Stimulated activated CD4-positive, alpha-beta T cell treated with anti-CD3 and anti-CD28 coated beads, Interleukin-2, amount 100 ng/mL, for 24 hours (primary cell): ENCODE measurements at places on chromosomes 3 and 15.
A peak's percentile ranks its signal among the peaks of the same experiment; 100 is the strongest.

DNA sequence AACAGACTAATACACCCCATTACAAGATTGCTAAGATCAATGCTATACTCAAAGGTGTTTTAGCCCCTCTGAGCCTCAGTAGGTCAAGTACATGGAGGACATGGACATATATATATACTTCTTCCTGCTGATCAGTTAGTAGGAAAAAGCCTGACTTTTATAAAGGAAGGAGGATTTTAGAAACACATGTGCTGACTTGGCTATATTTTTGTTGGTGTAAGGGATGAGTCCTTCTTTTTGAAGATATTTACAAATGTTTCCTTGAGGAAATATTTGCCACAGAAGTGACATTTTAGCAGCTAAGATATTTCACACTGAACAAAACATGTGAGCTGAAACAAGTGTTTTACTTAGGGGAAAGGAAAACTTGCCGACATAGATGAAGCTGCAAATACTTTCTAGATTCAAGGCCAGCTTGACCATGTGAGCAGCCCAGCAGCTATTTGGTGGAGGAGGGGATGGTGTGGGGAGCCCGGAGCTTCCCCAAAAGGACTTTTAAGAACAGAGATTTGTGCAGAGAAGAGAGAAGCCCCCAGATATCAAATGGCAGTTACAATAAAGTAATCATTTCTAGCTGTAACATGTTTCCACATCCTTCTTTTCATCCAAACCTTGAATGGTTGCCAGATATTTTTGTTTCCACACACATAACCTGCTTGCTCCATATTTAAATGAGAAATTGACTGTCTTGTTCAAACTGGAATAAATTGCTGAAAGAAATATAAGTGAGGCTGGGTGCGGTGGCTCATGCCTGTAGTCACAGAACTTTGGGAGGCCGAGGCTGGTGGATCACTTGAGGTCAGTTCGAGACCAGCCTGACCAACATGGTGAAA is 111.7 kb upstream of the NR2F2 start:
- DNase-seq: no peak

GRCh38 chr3:141308588-141309218 is 59.6 kb upstream of the ZBTB38 start:
- no peak for DNase-seq

DNA sequence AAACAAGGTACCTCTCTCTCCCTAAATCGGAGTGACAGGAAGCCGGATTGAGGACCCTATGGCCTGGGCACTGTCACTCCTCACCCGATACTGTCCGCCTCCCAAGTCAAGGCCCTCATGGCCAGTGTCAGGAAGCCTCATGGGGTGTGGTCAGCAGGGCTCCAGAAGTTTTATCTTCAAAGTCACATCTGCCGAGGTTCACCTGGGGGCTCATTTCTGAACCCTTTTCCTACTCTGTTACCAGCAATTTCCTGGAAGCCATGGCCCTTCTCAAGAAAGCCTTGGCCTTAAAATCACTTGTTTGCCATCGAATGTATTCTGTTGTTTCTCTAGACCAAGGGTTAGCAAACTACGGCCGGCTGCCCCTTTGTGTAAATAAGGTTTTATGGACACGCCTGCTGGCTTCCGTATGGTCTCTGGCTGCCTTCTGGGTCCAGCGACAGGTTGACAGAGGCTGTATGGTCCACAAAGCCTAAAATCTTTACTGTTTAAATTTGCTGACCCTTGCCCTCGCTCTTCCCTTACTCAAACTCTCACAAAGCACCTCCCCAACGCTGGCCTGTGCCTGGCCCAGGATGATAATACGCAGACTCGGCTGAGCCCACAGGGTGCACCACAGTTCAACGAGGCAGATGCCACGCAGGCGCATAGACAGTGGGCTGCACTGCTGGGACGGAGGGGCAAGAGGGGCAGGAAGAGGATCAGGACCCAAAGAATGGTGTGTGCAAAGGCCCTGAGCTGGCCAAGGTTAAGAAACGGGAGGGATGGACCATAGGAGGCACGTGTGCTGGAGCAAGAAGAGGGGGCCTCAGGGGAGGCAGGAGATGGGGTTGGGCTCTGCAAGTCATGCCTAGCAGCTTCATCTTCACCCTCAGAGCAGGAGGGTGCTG is 24.7 kb upstream of the DUSP7 start:
- no peak for DNase-seq

GRCh38 chr15:74573987-74574386 is 33.0 kb downstream of the ARID3B start:
- DNase-seq: no peak

DNA sequence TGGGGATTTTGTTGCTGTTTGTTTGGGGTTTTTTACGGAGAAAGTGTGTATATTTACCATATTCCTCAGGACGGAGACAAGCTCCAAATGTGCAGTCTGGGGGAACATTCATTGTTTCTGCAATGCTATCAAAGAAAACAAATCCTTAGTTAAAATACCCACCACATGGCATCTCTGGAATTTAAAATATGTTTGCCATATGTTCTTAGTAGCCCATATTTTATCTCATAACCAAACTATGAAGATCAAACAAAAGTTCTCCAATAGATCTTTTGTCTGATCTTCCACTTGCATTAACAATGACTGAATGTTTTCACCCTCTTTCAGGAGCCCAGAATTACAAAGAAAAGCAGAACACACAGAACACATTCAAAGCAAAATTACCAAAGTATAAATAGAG is 35.3 kb downstream of the EFHB start:
- no peak for DNase-seq

DNA sequence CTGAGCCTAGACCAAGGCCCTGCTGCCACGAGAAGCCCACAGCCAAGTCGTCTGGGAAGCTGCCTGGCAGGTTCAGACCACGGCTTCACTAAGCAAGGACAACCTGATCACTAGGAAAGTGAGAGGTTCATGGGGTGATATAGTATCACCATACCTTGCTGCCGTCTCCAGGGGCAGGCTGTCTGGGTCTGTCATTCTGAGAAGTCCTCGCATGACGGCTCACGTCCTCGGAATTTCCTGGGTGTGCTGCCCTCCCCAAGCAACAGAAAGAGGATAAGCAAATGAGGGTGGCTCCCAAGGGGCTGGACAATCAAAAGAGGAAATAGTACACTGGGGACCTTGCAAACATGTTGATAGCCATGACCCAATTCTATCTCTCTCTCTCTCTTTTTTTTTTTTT is 207.4 kb upstream of the IGF1R start:
- no peak for DNase-seq

DNA sequence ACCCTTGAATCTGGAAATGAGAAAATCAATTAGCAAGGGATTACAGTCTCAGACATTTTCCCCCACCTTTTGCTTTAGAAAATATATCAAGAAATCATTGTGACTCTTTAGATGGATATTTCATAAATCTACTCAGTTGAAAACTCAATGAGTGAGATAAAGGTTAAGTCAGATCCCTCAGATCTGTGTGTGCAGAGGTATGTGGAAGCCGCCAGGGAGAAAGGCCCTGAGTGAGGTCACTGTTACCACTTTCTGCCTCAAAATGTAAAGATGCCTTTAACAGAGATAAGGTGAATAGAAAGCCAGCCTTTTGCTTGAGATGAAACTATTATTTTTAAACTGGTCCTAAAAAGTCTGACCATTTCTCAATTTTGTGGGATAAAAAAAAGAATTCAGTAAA is 225.6 kb upstream of the HES1 start:
- DNase-seq: no peak

DNA sequence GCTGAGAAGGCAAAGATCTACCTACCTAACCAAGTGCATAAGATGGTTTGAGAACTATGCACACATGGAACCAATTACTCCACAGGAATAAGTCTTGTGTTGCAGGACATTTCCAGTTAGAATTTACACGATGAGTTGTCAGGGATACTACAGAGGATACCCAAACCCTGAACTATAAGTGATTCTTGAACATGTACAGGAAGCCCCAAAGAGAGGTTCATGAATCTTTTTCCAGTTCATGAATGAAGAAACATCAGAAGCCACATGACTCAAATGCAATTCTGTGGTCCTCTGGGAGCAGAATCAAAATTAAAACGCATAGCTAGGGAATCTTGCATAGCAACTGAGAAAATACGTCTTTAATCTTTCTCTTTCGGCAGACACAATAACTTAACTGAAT is 114.1 kb upstream of the LMCD1 start:
- no peak for DNase-seq

DNA sequence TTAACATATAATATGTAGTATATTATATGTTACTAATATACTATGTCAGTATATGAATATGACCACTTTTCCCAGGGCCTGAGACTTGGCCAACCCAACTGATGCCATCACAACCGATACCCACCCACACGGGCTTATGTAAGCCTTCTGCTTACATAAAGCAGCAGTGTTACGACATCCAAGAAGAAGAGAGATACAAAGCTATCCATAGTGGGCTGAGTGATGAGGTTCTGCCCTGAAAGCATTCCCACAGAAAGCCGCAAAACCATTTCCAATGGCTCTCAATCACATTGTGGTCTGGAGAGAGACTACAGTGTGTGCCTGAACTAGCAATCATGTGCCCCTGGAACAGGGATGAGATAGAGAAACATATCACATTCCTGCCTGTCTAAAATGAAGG is 177.9 kb downstream of the PLOD2 start:
- DNase-seq: no peak

GRCh38 chr3:101266566-101266965 is 53.8 kb downstream of the IMPG2 start:
- DNase-seq: no peak

DNA sequence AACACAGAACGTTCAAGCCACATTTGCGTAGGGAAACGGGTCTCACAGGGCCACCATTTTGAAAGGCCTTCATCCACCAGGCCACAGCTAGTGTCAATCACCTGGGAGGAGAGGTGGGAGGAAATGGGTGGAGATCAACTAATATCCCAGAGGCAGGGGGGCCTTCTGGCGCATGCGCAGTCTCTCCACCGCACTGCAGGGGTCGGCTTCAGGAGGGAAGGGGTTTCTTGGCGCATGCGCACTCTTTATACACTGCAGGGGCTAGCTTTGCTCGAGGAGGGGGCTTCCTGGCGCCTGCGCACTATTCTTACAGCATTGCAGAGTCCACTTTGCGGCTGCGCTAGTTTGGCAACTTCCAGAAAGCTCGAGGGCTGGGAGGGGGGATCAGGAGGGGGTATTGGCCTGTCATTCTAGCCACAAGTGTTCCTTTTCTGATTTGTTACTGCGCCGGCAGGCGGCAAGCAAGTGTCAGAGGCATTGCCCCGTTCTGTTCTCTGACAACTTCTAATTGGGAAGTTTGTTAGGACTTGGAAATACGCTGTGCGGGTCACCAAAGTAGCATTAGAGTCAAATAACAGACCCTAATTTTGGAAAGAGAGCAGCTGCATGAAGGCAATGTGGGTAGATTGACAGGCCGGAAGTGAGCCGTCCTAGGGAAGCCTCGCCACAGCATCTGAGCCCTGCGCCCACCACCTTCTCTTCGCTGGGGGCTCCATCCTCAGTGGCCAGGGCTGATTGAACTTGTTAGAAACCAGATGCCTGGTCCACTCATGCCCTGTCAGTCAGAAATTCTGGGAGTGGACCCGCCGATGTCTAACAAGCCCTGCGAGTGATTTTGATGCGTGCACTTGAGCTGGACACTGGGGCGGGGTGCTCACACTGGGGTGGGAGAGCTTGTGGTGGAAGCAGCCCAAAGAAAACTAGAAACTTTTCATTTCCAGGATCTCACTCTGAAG is 173.5 kb upstream of the NDN start:
- no peak for DNase-seq

GRCh38 chr3:119562307-119562961 is 3.0 kb upstream of the CD80 start:
- peak; percentile 43 for DNase-seq

DNA sequence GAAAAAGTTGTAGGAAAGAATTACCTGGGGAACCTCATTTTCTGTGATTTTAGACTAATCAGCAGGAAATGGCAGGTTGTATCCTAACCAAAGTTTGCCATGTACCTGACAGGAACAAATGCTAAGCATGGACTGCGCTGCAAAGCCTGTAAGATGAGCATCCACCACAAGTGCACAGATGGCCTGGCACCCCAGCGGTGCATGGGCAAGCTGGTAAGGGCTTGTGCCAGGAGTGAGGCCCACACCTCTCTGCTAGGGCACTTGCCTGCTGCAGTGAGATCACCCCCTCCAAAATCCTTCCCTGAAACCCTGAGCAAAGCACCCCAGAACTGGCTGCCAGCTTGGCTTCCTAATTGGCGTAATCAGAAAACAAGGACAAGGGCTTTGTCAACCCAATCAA is 102.6 kb downstream of the STAC start:
- DNase-seq: no peak

DNA sequence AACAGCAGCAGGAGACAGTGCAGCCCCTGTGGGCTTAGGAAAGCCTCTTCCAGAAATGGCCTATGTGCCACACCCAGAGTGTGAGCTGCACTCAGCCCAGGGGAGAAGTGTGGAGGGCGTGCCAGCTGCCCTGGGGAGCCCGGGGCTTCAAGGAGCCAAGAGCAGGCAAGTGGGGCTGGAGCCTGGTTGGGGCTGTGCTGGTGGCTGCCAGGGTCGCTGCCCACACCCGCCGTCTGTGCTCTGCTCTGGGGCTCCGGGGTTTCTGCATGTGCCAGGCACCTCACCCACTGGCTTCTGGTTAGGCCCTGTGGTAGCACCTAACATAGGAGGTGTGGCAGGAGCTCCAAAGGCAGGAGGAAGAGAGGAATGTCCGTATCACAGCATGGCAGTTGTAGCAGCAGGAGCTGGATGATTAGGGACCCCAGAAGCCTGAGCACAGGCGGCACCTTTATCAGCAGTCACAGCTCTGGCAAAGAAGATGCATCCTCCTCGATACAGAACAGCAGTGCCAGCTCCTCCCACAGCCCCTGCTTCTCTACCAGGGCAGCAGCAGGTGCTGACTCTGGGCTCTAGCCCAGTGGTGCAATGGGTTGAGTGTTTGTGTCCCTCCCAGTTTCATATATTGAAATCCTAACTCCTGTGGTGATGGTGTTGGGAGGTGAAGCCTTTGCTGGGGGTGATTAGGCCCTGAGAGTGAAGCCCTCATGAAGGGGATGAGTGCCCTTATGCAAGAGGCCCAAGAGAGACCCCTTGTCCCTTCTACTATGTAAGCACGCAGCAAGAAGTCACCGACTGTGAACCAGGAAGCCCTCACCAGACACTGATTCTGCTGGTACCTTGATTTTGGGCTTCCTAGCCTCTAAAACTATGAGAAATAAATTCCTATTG is 70.0 kb upstream of the KLF13 start:
- DNase-seq: no peak

- no peak for DNase-seq
Measured at GRCh38 chr3:55191911-55192775, 264.3 kb upstream of the LRTM1 start.

- DNase-seq: peak; percentile 80
Measured at GRCh38 chr3:50436114-50436674, 67.2 kb downstream of the CACNA2D2 start.

DNA sequence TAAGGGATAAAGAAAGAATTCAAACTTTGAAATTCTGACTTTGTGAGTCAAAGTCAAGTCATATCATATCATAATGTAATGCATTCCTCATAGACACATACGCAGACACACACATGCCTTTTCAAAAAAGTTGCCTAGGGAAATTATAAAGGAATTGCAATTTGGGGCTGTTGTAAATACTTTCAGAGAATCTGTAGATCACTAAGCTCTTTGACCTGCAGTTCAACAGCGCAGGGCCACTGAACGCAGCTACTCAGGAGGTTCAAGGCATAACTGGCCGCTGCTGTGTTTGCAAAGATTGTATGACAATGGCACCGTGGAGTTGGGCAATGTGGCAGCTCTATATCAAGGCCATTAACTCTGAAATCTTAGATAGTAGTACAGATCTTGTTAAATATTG is 188.4 kb upstream of the THRB start:
- no peak for DNase-seq
